HFF-Myc (cell line): ENCODE measurements at places on chromosomes 5 and 9.
A peak's percentile ranks its signal among the peaks of the same experiment; 100 is the strongest.

DNA sequence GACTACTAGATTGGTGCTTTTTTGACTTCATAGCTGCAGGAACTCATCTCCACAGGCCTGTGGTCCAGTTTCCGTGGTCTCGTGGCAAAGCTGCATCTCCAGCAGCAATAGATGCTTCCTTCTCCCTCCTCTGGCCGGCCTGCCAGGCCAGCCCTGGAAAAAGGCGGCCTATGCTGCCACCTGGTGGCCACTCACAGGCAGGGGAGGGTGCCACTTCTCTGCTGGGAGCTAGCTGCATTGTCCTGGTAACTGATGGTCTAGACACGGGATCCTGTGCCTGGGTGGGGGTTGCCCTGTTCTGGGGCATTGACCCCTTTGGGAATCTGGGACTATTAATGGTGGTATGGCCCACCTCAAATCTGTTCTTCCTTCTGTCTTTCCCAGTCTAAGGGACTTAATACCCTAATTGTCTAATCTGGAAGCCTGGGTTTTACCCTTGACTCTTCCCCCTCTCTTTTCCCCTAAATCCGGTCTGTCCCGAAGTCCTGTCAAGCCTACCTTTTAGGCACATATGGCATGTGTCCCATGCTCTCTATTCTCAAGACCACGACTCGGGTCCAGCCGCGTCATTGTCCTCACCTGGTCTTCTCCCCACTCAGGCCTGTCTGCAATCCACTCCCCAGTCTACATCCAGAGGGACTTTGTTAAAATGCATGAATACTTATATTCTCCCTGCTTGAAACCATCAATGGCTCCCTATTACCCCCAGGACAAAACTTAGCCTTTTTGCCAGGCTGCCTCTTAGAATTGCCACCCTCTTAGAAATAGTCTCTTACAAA, 20.1 kb upstream of the PTGS1 start:
- no peak for DNase-seq

GRCh38 chr5:90747693-90748092, 189.1 kb downstream of the ADGRV1 start:
- no peak for DNase-seq

GRCh38 chr9:71966601-71967000, 55.2 kb downstream of the C9orf85 start:
- DNase-seq, result no peak

DNA sequence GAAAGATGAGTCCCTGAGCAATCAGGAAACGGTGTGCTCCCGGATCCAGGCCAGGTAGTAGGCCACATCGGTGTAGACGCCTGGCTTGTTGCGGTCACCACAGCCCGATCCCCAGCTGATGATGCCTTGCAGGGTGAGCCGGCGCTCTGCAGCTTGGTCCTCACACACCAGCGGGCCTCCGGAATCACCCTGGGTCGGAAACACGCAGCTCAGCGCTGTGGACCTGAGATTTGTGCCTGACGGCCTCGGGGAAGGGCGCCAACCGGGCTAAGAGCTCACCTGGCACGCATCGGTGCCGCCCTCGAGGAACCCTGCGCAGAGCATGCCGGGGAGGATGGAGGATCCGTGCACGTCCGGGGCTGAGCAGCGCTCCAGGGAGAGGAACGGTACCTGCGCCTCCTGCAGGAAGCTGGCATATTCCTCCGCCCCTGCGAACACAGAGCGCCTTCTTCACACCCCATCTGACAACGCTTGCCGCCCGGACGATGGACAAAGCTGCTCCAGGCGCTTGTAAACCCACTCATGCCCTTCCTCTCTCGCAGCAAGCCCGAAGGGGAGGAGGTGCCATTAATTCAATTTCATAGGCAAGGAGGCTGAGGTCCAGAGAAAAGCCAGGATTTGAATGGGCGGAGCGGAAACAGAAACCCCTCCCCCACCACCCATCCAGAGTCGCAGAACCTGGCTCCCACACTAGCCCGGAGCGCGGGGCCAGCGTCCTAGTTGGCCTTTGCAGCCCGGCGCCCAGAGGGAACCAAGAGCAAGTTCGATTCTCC, 2.0 kb upstream of the PFN3 start:
- no peak for DNase-seq

GRCh38 chr9:97518166-97518908, 16.9 kb downstream of the TMOD1 start:
- DNase-seq, result no peak

GRCh38 chr9:138023394-138024124, 146.0 kb downstream of the CACNA1B start:
- no peak for DNase-seq

DNA sequence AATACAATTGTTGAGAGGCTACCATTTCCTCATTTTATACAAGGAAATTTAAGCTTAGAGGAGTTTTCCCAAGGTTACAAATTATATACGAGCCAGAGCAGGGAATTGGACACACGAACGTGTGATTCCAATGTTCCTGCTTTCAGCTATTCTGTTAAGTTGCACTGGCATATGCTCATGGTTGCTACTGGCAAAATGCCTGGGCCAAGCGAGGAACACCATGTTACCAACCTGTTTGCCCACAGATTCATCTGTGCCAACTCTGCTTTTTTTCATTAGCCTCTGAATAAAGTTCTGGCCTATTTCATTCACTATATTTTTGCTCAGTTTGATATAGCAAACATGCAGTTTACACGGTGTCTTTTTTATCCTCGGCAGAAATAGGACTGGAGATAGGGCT, 5.1 kb upstream of the C5orf46 start:
- no peak for DNase-seq

- DNase-seq, result no peak
These were observed 3.1 kb upstream of the IL7R start for GRCh38 chr5:35853631-35854030.

DNA sequence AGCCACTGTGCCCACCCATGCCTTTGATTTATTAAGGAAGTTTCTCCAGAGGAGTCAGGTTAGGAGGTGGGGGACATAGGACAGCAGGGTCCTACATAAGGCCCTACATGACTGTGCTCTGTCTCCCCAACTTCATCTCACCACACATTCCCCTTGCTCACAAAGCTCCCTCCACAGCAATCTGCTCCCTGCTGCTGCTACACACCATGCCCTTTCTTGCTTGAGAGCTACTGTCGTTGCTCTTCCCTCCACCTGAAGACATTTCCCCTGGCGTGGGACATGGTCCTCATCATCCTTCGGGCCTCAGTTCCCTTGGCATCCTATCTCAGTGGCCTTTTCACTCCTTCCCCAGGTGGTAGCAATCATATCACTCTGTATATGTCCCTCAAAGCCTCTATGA, 75.9 kb upstream of the DAPK1 start:
- no peak for DNase-seq

GRCh38 chr9:132732326-132733259, 62.3 kb downstream of the GTF3C4 start:
- DNase-seq, result no peak

DNA sequence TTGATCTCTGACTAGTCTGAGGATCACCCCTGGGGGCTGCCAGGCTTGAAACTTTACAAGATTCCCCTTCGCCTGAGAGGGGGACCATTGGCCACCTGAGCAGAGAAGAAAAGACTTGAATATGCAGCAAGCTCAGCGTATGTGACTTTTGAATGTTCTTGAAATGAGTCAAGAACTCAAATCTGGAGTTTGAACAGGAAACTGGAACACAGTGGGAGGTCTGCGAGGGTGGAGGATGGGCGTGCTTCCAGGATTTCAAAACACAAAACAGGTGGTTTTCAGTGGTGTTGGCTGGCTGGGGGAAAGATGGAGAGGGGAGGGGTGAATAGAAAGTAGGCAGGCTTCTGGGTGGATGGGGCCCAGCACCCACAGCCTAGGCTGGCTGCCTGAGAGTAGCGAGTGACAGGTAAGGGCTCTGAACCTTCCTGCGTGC, 40.6 kb downstream of the TMEM174 start:
- DNase-seq, result peak; percentile 86

GRCh38 chr5:28766565-28767158, 1728.3 kb upstream of the CDH9 start:
- DNase-seq, result no peak

DNA sequence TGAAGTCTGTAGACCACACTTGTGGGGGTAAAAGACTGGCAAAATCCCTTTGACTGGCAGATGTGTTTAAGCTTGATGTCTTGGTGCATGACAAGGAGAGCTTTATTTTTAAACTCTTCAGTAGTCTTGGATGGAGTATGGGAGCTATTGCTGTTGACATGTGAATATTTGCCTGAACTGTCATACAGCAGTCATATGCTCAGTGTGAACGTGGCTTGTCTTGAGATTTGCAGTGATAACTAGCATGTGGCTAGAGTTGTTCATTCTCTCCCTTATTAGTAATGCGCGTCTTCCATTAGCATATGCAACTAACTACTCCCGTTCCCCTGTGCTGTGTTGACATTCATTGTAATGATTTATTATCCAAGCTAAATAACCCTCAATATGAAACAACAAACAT, 523.6 kb upstream of the WWC1 start:
- no peak for DNase-seq

DNA sequence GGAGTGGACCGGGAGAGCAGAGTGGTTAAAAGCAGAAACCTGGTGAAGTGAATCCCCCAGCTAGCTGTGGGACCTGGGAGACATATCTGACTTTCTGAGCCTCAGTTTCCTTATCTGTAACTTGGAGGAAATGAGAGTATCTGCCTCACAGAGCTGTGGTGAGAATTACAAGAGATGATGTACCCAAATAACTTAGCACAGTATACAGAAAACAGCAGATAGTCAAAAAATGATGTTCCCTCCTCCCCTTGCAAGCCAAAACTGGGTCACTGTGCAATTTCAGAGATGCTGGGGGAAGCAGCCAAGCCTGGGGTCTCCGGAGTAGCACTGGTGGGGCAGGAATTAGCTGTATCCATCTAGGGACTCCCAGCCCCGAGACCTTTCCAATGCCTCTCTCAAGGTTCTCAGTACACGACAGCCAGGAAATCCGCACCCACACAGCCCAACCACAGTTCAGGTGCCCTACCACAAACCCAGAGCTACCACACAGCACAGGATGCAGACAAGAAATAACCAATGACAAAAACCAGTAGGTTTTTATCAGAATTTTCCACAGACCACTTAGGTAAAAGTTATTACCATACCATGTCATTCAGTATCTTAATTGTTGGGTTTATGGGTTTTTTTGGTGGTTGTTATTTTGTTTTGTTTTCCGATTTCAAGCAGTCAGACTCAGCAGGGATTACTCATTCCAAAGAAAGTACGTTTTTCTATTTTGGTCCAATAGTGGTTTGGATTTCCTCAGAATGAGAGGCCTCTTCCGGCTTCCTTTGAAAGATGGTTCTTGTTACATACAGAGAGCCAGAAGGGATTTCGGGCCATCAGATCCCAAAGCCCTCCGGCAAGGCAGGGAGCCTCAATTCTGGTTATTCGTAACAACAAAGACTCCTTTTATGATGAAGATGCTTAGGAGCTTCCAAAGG, 4.9 kb upstream of the HRH2 start:
- DNase-seq, result no peak

DNA sequence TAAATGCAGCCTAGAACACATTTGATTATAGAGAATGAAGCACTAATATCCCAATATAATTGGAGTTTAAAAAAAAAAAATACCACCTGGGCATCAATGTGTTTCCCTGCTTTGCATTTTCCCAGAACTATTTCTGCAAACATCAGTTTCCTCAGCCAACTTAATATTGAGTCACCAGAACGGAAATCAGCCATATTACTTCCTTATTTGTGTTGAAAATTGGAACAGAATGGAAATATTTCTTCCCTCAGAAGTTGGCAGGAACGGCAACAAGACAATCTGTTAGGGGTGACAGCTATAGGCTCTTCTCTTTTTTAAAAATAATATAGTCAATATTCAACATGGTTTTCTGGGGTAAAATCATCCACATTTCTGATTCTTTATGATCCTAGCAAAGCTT, 4.0 kb downstream of the MFAP3 start:
- no peak for DNase-seq

DNA sequence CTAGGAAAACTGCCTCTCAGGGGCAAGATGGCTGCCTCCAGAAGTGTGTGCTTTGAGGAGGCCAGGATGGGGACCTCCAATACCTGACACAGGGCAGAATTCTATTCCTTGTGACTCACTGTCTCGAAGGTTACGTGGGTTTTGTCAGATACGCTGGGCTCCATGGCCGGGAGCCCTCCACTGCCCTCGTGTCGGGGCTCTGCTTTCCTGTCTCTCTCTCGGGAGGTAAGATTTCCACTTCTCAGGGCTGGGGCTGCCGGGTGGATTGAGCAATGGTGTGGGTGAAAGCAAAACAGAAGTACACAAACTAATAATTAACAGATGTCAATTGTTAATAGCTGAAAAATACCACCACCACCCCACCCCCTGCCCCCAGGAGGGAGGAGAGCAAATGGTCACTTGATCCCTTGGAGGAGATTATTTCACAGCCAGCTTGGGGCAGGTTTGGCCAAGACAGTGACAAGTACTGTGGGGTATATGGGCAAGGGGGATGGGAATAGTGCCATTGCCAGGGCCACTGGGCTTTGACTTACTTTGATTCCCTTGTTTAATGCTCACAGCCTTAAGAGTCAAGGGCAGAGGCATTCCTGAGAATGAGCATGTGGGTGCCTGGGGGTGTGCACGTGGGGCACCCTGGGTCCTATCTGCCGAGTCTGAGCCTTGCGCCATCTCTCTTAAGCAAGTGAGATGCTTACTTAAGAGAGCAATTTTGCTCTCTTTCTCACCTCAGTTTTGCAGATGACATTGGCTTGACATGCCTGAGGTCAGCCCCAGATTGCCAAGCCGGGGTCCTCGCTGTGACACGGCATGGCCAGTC, 28.8 kb upstream of the DAB2IP start:
- no peak for DNase-seq

GRCh38 chr9:29965834-29966233, 2392.6 kb upstream of the C9orf72 start:
- no peak for DNase-seq

DNA sequence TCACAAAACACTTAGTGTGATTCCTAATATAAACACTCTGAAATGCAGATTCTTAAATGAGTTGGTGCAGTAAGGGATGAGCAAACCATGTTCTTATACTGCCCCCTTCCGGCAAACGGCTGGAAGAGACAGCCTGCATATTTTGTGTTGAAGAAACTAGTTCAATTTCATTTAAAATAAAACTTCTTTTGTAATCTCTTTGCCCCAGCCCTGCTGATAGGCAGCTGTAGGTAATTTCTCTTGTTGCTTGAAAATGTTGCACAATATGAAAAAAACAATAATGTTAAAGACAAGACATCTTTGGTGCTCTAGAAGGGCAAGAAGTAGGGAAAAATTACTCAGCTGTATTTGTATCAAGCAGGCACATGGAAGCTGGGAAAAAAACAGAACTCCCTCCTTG, 89.7 kb upstream of the CCNG1 start:
- peak; percentile 30 for DNase-seq

GRCh38 chr5:171336521-171337209, 27.6 kb downstream of the TLX3 start:
- DNase-seq, result peak; percentile 11

- DNase-seq, result no peak
These were observed 3.0 kb downstream of the ARSI start for GRCh38 chr5:150299571-150300327.

DNA sequence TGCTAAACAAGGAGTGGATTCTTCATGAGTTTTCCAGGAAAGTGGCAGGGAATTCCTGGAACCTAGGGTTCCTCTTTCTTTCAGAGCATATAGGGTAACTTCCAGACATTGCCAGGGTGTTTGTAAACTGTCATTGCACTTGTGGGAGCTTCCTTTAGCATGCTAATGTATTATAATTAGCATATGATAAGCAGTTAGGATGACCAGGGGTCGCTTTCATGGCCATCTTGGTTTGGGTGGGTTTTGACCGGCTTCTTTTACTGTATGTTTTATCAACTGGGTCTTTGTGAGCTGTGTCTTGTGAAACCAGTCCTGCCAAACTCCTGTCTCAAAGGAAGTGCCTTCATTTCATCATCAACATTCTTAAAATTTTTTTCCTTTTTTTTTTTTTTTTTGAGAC, 11.9 kb upstream of the MELK start:
- no peak for DNase-seq
